ENCODE measurements at places on chromosomes 12 and 14. TPM values are rescaled to one million over a fixed set of nuclear protein-coding genes. Genes with fewer than 3 reads are reported as not detected.

RBM19 gene
- total RNA-seq: 68.0 TPM

SLCO1B1 gene
- total RNA-seq: not detected

VSIG10 gene
- 60.8 TPM for total RNA-seq

TECPR2 gene
- total RNA-seq: 15.7 TPM

RDH16 gene
- 0.86 TPM for total RNA-seq

JKAMP gene
- total RNA-seq: 147 TPM

PPM1A gene
- 69.3 TPM for total RNA-seq

FAM181A gene
- total RNA-seq: not detected

STAB2 gene
- not detected for total RNA-seq

MLH3 gene
- 13.2 TPM for total RNA-seq

FBXO34 gene
- total RNA-seq: 35.9 TPM

OASL gene
- 7.6 TPM for total RNA-seq

CLEC4A gene
- total RNA-seq: not detected

EXOC3L4 gene
- total RNA-seq: 2.0 TPM

SAMD15 gene
- 1.2 TPM for total RNA-seq

NKX2-1 gene
- total RNA-seq: not detected
